Endothelial cell (in vitro differentiated cells): ENCODE measurements at places on chromosomes 16 and 17. TPM values are rescaled to one million over a fixed set of nuclear protein-coding genes. Genes with fewer than 3 reads are reported as not detected.

The GP2 gene
- total RNA-seq: not detected

- DNase-seq: no peak
These were observed 162.4 kb upstream of the TOX3 start for GRCh38 chr16:52709306-52709705.

DNA sequence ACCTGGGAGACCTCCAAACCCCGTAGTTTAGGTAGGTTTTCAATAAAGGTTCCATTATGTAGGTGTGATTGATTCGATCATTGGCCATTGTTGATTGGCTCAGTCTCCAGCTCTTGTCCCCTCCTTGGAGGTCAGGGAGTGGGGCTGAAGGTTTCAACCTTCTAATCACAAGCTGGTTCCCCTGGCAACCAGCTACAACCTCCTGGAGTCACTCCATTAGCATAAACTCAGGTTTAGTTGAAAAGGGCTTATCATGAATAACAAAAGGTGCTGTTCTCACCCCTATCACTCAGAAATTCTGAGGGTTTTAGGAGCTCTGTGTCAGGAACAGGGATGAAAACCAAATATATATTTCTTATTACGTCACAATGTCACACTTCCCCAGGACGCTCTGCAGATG, 28.5 kb downstream of the TMEM132E start:
- DNase-seq: no peak

- DNase-seq: no peak
These were observed 56.4 kb downstream of the WWOX start for GRCh38 chr16:78155791-78156345.

The ATP2A3 gene
- 116 TPM for total RNA-seq

GRCh38 chr16:54359081-54359480, 72.5 kb upstream of the IRX3 start:
- no peak for DNase-seq

DNA sequence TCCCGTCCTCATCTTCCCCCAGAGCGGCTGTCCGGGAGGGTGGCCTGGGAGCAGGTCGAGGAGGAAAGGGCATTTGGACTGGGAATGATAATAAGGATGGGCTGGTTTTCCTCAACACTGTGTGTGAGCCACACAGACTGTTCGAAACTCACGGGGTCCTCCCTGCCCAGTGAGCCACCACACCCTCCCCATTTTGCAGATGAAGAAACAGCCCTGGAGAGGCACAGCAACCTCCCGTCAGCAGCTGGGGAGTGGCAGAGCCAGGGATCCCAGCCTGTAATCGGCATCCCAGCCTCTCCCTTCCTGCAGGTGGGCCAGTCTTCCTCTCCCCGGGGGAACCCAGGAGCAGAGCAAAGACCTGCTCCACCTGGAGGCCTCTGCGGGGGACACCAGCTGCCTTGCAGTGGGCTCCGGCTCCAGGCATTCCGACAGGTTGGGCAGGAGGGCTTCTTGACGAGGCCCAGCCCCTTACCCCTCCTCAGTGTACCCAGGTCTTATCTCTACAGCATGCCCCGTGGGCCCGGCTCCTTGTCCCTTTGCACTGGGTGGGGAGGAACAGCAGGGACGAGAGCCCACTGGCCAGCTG, 23.8 kb downstream of the ENGASE start:
- DNase-seq: no peak

DNA sequence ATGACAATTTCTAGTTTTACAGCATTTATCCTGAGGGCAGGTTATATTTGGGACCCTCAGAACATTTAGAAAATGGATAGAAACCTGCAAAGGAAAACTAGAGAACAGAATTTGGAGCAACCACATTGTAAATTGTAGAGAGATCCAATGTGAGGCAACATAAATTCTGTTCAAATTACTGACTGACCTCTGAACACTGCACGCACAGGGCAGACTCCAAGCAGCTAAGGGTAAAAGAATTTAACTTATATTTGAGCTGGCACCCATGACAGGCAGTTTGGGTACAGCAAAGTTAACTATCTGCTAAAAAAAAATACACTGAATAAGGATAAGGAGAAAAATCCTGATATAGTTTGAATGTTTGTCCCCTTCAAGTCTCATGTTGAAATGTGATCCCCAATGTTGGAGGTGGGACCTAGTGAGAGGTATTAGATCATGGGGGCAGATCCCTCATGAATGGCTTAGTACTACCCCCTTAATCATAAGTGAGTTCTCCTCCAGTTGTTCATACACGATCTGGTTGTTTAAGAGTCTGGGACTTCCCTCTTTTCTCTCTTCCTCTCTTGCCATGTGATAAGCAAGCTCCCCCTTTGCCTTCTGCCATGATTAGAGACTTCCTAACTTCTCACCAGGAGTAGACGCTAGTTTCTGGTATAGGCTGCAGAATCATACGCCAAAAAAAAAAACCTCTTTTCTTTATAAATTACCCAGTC, 75.7 kb downstream of the FBXL20 start:
- no peak for DNase-seq
